ENCODE measurements at places on chromosomes 4 and X.

- peak; percentile 63 for DNase-seq
Observed at GRCh38 chr4:124060261-124060918, 652.1 kb downstream of the ANKRD50 start.

GRCh38 chrX:24306440-24306839 is 7.4 kb downstream of the SUPT20HL2 start:
- DNase-seq: no peak

DNA sequence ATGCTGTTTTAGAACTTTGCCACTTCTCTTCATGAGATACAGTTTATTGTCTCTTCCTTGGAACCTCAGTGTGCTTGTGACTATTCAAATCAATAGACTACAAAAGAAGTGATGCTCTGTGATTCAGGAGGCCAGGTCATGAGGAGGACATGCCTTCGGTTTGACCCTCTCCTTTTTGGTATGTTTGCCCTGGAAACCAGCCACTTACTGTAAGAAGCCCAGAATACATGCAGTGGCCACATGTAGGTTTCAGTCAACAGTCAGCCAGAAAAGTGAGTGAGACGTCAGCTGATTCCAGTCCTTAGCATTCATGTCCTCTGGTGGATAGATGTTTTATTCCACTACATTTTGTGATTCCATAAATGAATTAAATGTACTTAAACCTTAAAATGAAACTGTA is 328.7 kb downstream of the PCDH18 start:
- no peak for DNase-seq

DNA sequence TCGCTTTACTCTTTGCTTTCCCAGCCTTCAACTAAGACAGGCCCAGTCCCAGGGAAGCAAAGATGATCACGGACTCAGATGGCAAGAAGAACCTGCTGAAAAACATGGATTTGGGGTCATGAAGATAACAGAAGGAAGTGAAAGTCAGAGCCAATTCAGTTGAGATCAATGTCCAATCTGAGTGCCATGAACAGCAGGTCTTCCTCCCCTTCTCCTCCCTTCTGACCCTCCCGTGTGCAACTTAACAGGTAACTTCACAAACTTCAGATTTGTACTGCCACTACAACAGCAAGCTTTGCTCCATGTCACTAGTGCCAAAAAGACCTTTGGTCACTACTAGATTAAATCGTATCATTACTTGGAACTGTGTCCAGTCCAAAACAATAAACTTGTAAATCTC is 15.5 kb upstream of the SGMS2 start:
- no peak for DNase-seq

DNA sequence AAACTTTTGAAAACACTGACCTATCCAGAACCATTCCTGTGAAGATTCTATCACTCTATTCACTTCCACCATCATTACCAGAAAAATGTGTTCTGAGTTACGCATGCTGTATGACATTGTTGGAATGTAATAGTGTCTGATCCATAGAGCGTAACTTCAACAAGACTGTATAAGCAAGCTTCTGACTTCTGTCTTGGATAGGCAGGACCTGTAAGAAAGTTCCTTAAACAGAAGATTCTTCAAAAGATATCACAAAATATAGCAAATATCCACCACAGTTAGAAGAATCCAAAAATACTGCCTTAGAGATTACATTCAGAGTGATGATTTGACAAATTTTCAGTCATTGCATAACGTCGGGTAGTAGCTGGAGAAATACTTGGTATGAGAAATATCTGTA is 14.0 kb upstream of the SPOCK3 start:
- DNase-seq: no peak

Measured in heart left ventricle (tissue), 16 donors.